ENCODE measurements at places on chromosomes 2 and 18. TPM values are rescaled to one million over a fixed set of nuclear protein-coding genes. Genes with fewer than 3 reads are reported as not detected.

Gene TRIP12
- total RNA-seq = 233 TPM

Gene SLC4A3
- 4.6 TPM for total RNA-seq

Gene SNED1
- 27.1 TPM for total RNA-seq

Gene GALNT5
- 0.16 TPM for total RNA-seq

Gene DSC1
- total RNA-seq = 0.29 TPM

GRCh38 chr2:100248044-100248330 is 74.3 kb downstream of the LONRF2 start:
- H3K27me3 ChIP-seq = no peaks in the 10 kb centered on the region
- H3K4me1 ChIP-seq = no peaks in the 10 kb centered on the region
- no peaks in the 10 kb centered on the region for H3K36me3 ChIP-seq
- H3K4me3 ChIP-seq = no peak overlapping the region
- DNase-seq = no peak

DNA sequence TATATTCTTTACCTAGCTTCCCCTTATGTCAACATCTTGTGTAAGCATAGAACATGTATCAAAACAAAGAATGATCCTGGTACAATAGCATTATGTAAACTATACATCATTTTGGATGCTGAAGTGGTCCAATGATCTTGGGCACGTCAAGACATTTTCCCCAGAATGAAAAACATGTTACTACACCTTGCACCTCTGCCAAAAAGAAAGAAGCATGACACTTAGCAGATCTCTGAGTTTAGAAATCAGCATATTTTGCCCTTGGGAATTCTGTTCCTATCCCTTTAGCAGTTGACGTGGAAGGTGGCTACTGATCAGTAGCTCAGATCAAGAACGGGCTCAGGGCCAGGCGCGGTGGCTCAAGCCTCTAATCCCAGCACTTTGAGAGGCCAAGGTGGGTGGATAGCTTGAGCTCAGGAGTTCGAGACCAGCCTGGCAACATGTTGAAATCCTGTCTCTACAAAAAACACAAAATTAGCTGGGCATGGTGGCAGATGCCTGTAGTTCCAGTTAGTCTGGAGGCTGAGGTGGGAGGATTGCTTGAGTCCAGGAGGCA is 1.7 kb upstream of the LCLAT1 start:
- no peaks in the 10 kb centered on the region for H3K4me1 ChIP-seq
- DNase-seq = no peak
- no peaks in the 10 kb centered on the region for H3K27me3 ChIP-seq
- no peaks in the 10 kb centered on the region for H3K36me3 ChIP-seq
- H3K27ac ChIP-seq = no peak overlapping the region

DNA sequence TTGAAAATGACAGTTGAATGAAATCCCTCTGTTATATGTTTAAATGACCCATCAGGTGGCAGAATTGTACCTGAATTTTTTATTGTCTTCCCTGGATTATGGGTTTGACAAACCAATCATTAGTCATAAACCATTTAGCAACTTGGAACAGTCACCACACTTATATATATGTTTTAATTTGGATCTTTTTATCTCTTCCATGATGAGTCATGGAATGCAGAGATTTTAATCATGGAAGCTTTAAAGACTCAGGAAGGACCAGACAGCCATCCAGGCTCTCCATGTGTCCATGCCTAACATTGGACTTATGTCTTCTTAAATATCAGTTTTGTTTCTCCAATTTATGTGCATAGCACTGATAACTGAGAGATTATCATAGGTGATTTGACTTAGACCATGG is 188.3 kb upstream of the ZSWIM2 start:
- no peaks in the 10 kb centered on the region for H3K4me1 ChIP-seq
- H3K4me3 ChIP-seq = no peak overlapping the region
- peaks cover 6% of the 10 kb centered on the region for H3K36me3 ChIP-seq
- H3K27me3 ChIP-seq = no peaks in the 10 kb centered on the region

GRCh38 chr2:200453853-200454534 is 55.9 kb downstream of the KCTD18 start:
- DNase-seq = no peak
- no peak overlapping the region for H3K27ac ChIP-seq
- H3K36me3 ChIP-seq = no peaks in the 10 kb centered on the region
- no peak overlapping the region for H3K4me3 ChIP-seq

DNA sequence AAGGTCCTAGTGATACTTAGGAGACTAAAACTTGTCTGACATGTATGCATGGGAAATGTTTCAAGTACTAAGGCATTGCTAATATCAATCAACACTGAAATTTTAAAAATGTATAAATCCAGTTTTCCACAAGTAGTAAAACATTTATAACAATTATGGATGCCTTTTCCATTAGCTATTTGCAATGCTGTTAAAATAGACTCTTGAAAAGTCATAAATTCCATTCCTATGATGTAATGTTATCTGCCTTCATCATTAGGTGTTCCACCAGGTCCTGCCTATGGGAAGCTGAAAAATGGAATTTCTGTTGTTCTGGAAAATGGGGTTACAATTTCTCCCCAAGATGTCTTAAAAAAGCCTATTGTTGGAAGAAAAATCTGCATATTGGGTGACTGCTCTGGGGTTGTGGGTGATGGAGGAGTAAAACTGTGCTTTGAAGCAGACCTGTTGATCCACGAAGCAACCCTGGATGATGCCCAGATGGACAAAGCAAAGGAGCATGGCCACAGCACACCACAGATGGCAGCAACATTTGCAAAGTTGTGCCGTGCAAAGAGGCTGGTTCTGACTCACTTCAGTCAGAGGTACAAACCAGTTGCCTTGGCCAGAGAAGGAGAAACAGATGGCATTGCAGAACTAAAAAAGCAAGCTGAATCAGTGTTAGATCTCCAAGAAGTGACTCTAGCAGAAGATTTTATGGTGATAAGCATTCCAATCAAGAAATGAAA is 18.7 kb downstream of the ELAC1 start:
- no peaks in the 10 kb centered on the region for H3K27me3 ChIP-seq
- H3K36me3 ChIP-seq = no peaks in the 10 kb centered on the region
- H3K4me3 ChIP-seq = no peak overlapping the region
- no peak for DNase-seq
- no peak overlapping the region for H3K27ac ChIP-seq

- no peak overlapping the region for H3K4me3 ChIP-seq
- no peaks in the 10 kb centered on the region for H3K4me1 ChIP-seq
- H3K27ac ChIP-seq = no peak overlapping the region
- H3K27me3 ChIP-seq = no peaks in the 10 kb centered on the region
These were observed 163.0 kb downstream of the FAM210A start for GRCh38 chr18:13563390-13563805.

- H3K4me1 ChIP-seq = no peaks in the 10 kb centered on the region
- H3K36me3 ChIP-seq = peaks cover 4% of the 10 kb centered on the region
- no peak overlapping the region for H3K27ac ChIP-seq
- DNase-seq = no peak
- H3K4me3 ChIP-seq = no peak overlapping the region
These were observed 11.1 kb downstream of the CFAP36 start for GRCh38 chr2:55530539-55531081.

DNA sequence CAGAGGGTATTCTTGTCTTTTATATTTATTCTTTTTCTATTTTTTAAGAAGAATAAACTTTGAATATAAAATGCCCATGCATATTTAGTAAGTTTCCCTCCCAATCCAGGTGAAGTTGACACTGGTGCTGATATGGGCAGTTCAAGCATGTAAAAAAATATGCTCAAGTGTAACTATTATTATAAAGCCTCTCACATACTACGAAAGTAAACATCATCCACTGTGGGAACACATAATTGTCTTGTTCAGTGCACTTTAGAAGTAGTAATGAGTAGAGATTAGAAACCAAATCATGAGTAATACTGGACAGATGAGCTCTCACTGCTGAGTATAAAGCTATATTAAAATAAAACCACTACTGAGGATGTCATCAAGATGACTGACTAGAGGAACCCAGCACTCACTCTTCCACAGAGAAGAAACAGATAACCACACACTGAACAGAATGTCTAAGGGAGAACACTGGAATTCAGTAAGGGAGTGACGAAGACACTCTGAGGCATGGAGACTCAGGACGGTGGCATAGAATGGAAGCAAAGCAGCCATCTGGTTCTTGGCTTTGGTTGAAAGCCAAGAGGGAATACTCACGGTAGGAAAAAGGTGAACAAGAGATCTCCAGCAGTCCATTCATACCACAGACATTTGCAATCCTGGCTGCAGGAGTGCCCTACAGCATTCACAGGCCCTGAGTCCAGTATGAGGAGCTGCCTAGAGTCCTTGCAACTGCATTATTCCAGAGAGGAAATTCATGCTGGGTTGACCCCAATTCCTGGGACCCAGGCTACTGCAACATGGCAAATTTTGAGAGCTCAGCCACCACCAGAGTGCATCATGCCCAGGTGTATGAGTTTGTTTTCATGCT is 9.5 kb upstream of the FAM110C start:
- H3K27me3 ChIP-seq = no peaks in the 10 kb centered on the region
- no peak for DNase-seq
- no peaks in the 10 kb centered on the region for H3K36me3 ChIP-seq

- H3K27me3 ChIP-seq = no peaks in the 10 kb centered on the region
- no peaks in the 10 kb centered on the region for H3K4me1 ChIP-seq
- H3K36me3 ChIP-seq = no peaks in the 10 kb centered on the region
- H3K4me3 ChIP-seq = no peak overlapping the region
- DNase-seq = no peak
- no peak overlapping the region for H3K27ac ChIP-seq
These were observed 54.4 kb upstream of the TANC1 start for GRCh38 chr2:158914066-158914465.

DNA sequence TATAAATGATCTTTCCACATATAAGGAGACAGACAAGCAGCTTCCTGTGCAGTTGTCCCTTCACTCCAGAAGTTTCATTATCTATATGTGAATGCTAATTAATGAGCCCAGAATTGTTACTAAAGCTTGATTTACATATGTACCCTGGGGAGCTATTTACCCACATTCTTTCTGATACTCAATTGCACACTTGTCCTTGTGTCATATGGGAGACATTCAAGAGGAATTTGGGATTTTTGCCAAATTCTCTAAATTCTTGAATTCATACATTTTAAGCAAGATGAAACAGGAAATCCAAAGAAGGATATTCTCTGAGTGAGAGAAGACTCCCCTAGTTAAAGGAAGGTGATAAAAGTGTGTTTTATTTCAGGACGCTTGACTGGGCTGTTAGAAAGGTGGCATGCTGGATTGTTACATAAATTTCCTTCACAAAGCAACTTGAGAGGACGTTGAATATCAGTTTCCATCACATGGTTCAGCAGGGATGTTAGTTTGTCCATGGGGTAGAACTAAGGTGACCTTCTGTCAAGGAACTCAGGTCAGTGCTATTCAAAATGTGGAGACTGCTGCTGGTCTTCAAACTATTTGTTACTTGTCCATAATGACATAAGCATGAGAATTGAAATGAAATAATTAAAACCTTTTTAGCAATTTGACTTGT is 368.2 kb downstream of the IRS1 start:
- no peaks in the 10 kb centered on the region for H3K4me1 ChIP-seq
- no peaks in the 10 kb centered on the region for H3K27me3 ChIP-seq
- H3K4me3 ChIP-seq = no peak overlapping the region
- H3K27ac ChIP-seq = no peak overlapping the region
- H3K36me3 ChIP-seq = no peaks in the 10 kb centered on the region

GRCh38 chr18:45634454-45634853 is 19.2 kb downstream of the SLC14A2 start:
- no peaks in the 10 kb centered on the region for H3K36me3 ChIP-seq
- no peaks in the 10 kb centered on the region for H3K27me3 ChIP-seq
- no peak overlapping the region for H3K27ac ChIP-seq

DNA sequence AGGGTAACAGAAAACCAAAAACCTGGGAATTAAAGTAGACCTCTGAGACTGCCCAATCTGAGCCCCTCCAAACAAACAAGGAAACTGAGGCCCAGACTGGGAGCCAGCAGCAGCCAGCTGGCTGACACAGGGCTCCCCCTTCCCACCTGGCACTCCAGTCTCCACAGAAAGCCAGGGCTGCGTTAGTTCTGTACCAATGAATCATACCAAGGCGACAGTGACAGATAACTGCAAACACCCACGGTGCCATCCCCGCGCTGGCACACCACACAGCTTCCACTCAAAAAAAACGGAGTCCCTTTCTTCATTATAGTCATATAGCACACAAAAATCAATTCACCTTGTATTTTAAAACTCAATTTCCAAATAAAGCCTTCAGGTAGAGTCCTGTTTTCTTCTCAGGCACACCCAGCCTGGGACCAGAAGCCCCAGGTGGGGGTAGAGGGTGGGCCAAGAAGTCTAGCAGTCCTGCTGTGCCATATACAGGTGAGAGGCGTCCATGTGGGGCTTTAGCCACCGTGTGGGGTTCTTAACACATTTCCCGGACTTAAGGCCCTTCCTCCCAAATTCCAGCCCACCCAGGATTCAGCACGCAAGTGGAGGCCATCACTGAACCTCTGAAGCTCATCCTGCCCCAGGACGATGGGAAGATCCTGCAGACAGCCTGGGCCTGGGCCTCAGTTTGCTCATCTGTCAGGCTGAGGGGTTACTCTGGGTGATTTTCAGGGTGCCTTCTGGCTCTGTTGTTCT is 1.2 kb downstream of the PER2 start:
- peaks cover 30% of the 10 kb centered on the region for H3K4me1 ChIP-seq
- peak overlapping the region; percentile 97 for H3K27ac ChIP-seq
- H3K27me3 ChIP-seq = no peaks in the 10 kb centered on the region
- H3K36me3 ChIP-seq = no peaks in the 10 kb centered on the region
- H3K4me3 ChIP-seq = peak overlapping the region; percentile 83

DNA sequence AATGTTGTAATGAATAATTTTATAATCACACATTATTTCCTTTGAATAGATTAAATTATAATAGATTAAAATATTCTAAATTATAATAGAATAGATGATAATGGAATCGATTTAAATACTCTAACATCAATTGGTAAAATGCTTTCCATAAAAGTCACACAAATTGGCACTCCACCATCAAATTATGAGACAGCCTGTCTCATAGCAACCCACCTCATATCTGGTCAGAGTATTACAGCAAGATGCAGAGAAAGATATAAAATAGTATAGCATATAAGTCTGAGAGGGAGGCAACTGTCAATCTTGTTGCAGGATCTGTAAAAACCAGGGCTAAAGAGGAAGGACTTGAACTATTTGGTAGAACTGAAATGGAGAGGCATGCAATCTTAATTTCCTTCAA is 98.4 kb upstream of the NCKAP5 start:
- DNase-seq = no peak
- H3K4me1 ChIP-seq = no peaks in the 10 kb centered on the region

GRCh38 chr2:57434972-57435371 is 611.6 kb upstream of the VRK2 start:
- no peak overlapping the region for H3K27ac ChIP-seq
- no peak for DNase-seq
- H3K4me1 ChIP-seq = no peaks in the 10 kb centered on the region
- H3K27me3 ChIP-seq = no peaks in the 10 kb centered on the region
- H3K36me3 ChIP-seq = no peaks in the 10 kb centered on the region
- H3K4me3 ChIP-seq = no peak overlapping the region

Measured in breast epithelium (tissue), 4 donors.